Fibroblast of upper back skin (primary cell): ENCODE measurements at places on chromosomes 2 and 18.
A peak's percentile ranks its signal among the peaks of the same experiment; 100 is the strongest.

- DNase-seq: no peak
Measured at GRCh38 chr2:177641331-177641730, 248.8 kb downstream of the AGPS start.

- peak; percentile 65 for DNase-seq
Measured at GRCh38 chr2:56801770-56802169, 618.0 kb downstream of the CCDC85A start.

- DNase-seq: no peak
Measured at GRCh38 chr2:173734797-173735196, 230.4 kb downstream of the SP3 start.

GRCh38 chr18:35331367-35332087, 12.7 kb downstream of the ZNF24 start:
- DNase-seq: no peak

DNA sequence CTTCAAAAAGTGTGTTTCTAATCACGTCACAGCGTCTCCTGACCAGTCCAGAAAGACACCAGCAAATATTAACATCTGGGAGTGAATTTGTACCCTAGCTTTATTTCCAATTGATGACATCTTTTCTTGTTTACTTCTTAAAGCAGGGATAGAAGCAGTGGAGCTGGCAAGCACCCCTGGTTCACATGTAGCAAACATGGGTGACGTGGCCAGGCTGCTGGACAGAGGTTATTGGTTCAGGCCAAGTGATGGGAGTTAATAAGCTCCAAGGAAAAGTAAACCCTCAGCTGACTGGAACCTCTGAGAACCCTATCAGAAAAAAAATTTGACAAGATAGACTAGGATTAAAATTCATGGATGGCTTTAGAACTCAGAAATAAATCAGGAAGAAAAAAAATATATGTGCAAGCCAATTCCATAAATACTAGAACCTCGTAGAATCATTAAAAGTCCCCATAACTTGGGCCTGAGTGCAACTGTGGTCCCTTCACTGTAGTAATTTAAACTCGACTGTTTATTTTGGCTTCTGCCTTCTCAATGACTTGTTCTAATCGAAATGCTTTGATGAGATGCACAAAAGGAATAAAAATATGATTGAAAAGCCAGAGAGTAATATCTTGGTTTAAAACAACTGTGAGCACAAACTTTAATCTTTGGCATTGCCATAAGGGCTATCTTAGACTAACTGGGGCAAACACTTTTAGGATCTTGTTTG, 121.5 kb upstream of the CTAGE1 start:
- no peak for DNase-seq

DNA sequence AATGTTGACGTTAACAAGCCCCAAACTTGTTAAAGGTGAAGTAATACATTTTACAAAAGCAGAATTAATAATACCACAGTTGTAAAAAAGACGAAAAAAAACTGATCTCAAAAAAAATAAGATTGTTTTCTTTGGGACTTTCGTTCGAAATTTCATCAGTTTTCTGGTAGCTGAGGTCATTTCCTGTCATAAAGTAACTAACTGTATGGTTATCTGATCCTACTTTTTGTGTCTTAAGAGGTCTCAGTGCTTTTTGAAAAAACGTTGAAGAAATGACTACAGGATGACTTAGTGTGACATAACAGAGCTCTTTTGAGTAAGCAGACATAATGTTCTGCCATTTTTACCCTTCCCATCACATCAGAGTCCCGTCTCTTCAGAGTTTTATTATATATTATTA, 79.3 kb downstream of the BIRC6 start:
- DNase-seq: no peak

- peak; percentile 59 for DNase-seq
Measured at GRCh38 chr2:37322368-37322767, 2.3 kb downstream of the PRKD3 start.

GRCh38 chr2:213696442-213696841, 412.2 kb downstream of the SPAG16 start:
- no peak for DNase-seq

DNA sequence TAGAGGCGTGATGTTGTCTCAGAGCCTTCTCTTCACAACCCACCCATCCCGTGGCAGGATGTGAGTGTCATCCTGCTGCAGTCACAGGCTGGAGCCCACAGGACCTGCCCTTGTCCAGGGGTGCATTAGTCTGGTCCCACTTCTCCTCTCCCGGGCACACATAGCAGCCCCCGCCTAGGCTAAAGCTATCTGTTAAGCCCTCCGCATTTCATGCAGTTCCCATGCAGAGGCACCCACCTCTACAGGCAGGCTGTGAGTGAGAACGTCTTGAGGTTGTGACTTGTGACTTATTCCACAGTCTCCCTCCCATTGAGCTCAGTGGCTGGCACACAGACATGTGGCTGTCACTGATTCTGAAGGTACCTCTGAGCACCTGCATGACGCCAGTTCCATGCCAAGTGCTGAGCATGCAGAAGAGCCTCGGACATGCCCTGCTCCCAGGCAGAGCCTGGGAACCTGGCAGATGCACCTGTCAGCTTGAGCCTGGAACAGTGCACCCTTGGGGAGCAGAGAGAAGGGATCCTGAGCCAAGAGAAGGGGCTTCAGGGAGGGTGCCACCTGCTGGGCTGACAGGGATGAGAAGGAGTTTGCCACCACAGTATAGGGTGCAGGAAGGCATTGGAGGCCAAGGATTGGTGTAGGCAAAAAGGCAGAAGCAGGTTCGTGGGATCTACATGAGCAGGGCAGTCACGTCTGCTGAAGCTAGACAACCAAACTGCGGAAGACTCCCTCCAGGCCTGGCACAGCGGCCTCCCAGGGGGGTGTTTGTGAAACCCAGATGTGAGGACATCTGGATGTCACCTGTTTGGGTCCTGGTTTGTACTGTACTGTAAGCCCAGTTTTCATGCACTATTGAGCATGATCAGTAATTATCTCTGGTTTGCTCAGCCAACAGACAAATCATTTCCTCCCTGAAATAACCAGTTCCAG, 213.6 kb downstream of the GLI2 start:
- no peak for DNase-seq

GRCh38 chr2:106562268-106563186, 75.4 kb downstream of the CD8B2 start:
- DNase-seq: no peak

DNA sequence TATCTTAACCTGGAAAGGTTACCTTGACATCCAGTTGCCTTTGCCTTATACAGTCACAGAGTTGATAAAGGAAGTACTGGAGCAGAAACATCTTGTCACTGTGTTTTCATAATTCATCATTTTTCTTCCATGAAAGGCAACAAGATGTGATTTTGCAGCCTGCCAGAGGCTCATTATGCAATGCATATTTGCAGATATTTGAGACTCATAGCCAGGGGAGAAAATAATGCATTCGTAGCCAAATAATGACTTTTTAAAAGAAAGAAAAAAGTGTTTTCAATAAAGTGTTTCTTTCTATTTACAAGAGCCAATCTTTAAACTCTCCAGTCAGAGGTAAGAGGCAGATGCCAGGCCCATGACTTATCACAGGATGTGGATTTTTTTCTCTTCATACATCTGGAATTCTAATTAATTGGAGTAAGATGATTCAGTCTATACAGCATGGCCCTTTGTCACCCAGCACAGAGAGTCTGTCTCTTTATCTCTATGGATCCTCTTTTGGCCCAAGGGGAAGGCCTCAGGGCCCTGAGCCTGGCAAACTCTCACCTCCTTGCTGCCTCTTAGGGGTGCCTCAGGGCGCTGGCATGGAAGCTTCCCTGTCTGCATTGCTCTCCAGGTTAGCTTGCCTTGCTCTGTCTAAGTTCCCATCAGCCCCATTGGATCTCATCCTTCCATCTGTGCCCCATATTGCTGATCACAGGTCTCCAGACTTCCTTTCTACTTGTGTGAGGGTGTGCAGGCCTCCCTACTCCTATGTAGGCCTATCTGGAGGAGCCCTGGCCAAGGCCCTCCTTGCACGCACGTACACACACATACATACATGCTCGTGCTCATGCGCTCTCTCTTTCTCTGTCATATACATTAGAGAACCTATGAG, 247.7 kb downstream of the TPGS2 start:
- peak; percentile 87 for DNase-seq

DNA sequence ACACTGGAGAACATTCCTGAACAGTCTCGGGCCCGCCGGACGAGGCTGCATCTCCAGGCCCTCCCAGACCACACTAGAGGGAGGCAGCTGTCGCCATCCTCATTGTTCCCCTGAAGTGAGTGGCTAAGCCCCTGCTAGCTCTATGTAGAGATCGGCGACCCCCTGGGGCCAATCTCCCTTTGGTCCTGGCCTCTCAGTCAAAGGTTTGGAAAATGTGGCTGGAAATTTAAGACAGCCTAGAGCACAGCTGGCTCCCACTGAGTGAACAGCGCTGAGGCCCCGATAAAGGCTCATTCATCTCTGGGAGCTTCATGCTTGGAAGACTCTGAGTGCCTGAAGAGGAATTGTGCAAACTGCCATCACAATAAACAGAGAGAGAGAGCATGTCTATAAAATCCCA, 360.3 kb downstream of the CLIP4 start:
- no peak for DNase-seq

DNA sequence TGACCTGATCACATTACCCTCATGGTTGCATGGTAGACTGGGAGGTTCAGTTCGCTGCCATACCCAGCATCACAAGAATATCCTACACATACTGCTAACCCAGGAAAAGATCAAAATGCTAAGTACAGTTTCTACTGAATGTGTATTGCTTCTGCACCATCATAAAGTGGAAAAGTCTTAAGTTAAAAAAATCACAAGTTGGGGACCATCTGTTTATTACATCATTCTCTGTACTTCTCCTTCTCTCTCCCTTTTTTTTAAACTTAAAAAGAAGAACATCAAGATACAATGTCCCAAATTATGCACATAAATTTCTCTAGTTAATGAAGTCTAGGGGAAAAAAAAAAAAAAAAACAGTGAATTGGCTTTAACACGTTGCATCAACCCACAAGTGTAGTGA, 43.3 kb downstream of the NBAS start:
- no peak for DNase-seq

DNA sequence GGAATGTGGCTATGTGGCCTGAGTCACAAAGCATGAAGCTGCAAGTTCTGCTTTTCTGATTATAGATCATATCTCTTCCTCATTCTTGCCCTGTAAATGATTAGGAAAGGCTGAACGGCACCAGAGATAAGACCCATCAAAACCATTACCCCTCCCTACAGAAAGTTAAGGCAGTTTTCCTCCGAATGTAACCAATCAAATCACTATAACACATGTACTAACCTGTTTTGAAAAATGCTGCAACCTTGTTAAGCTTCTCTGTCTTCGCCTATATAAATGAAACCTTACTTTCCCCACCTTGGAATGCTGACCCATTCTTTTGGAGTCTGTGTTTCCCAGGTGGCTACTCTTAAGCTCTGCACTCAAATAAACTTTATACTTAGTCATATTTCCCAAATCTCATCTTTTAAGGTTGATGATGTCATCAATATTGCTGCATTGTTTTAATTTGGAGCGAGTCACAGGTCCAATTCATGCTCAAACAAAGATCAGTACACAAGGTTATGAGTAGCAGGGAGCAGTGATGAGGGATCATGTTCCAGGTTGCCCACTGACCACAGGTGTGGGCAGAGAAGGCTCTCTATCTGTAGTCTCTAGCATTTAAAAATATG, 662.3 kb downstream of the IRS1 start:
- peak; percentile 30 for DNase-seq

- DNase-seq: no peak
Measured at GRCh38 chr18:56884511-56884910, 233.4 kb downstream of the WDR7 start.

DNA sequence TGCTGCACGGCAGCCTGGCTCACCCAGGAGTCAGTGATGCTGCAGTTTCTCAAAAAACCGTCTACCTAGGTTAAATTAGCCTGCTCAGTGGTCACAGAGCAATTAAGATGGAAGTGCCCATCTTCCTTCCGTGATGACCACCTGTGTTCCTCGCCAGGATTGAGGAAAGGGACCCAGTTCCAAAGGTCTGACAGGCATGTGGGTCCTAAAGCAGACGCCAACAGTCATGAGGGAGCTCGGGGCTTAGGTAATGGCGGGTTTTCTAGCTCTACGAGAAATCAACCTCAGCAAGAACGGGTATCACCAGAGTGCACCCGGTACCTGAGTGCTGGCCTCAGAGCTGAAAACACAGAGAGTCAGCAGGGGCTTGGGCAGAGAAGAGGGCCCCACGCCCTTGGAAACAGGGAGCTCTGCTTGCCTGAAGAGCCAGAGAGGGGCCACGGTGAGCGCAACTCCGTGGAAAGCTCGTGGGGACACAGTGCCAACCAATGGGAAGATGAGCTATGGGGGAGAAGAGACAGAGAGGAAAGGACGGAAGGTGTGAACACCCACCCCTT, 34.3 kb upstream of the DNMT3A start:
- DNase-seq: no peak

DNA sequence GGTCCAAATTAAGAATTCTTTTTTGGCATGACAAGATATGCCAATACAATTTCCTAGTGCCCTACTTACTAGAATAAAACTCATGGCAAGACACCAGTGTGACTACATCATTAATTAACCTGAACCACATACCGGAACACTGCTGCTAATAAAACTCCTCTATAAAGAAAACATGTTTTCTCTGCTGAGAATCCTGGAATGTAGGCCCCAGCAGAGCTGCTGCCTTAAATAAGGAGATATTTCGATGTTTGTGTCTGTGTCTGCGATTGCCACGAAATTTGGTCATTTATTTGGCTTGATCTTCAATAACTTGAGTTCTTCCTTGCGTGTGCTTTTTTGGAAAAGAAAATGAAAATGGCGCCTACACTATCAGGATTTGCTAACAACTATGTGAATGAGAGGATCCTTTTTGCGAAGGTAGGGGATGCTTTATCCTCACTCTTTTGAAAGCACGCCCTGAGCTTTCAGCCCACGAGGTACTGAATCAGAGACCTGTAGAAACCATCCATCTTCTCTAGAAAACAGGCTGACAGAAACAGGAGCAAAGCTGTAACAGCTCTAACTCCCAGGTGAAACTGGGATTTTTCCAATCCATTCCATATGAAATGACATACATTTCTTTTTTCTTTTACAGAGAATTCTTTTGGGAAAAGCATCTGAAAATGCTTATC, 27.0 kb downstream of the KLF7 start:
- no peak for DNase-seq

GRCh38 chr2:16161085-16161565, 220.8 kb downstream of the MYCN start:
- DNase-seq: no peak

- no peak for DNase-seq
Measured at GRCh38 chr2:237896956-237897355, 37.5 kb downstream of the RAMP1 start.
